ENCODE measurements at places on chromosomes 7 and 10.

GRCh38 chr10:538895-539294, 150.6 kb downstream of the DIP2C start:
- no peak for DNase-seq

DNA sequence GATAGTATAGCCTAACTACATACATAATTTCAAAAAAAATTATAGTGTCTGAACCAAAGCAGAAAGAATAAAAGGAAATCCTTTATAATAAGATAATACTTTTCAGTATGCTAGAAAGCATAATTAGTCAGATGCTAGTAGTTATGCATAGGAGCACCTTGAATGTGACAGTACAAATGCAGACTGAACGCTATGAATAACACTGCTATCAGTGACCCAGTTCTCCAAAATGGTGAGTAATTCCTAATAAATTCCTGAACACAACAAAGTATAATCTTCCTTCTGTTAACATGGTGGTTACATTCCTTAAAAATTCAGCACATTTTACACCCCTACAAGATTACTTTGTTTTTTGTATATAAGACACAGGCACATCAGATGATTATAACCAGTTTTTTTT, 1.2 kb upstream of the CHPF2 start:
- DNase-seq: no peak

GRCh38 chr10:35446439-35446838, 110.1 kb downstream of the CCNY start:
- no peak for DNase-seq

DNA sequence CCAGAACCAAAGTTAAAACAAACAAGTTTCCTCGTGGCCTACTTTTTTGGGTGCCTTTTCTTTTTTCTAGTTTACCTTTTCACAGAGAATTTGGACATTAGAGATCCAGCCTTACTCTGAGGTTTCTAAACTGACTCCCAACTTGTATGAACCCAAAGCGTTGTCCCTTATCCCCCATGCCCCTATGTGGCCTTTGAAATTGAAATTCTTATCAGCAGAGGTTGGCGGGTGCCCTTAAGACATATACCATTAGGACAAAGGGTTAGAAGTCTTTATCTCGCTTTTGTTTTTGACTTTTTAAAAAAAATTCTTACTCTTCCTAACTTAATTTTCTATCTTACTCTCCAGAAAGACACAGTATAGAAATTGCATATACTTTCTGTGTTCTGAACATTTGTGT, 76.3 kb upstream of the C7orf33 start:
- DNase-seq: no peak

DNA sequence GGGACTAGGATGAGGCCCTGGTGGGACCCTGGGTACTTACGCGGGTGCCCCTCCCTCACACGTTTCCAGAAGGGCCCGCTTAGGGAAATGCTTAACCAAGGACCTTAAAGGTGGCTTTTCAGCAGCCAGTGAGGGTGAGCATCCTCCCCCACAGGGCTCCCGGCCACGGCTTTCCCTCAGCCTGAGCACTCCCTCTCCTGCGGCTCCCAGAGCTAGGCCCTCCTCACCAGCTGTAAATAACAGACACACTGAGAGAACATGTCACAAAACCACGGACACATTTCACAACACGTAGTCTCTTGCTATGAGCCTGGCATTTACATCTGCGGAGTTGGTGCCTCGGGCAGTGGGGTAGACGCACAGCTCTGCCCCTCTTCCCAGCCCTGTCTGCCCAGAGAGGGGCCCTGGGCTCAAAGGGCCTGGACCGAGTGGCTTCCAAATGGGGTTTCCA, 25.2 kb downstream of the GRID1 start:
- no peak for DNase-seq

- no peak for DNase-seq
Observed at GRCh38 chr10:6840766-6841165, 260.7 kb upstream of the PRKCQ start.

GRCh38 chr7:19105546-19105945, 11.9 kb downstream of the TWIST1 start:
- no peak for DNase-seq

- no peak for DNase-seq
Observed at GRCh38 chr10:131239926-131240325, 71.6 kb downstream of the TCERG1L start.

- DNase-seq: no peak
Observed at GRCh38 chr10:104540181-104540580, 100.9 kb upstream of the SORCS3 start.

Measured in islet precursor cell (in vitro differentiated cells).